ENCODE measurements at places on chromosomes 12 and 14.
A peak's percentile ranks its signal among the peaks of the same experiment; 100 is the strongest.

- no peak for DNase-seq
These were observed 26.9 kb upstream of the LGALS3 start for GRCh38 chr14:55102141-55102621.

GRCh38 chr14:94751321-94751720, 18.6 kb downstream of the GSC start:
- DNase-seq: no peak

DNA sequence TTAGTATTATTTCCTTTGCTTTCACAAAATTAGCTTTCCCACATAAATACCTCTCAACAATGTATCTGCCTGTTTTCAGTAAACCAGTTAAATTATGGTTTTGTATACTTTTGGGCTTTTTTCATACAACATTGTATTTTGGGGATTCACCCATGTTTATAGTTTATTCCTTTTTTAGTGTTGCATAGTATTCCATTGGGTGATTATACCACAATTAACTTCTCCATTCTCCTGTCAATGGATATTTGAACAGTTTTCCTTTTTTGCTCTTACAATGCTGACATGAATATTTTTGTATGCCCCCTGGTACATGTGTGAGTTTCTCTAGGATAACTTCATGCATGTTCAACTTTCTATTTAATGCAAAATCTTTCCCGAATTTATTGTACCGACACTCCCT, 12.6 kb upstream of the NDUFA12 start:
- no peak for DNase-seq

- DNase-seq: no peak
These were observed 43.9 kb downstream of the FRS2 start for GRCh38 chr12:69514111-69514510.

DNA sequence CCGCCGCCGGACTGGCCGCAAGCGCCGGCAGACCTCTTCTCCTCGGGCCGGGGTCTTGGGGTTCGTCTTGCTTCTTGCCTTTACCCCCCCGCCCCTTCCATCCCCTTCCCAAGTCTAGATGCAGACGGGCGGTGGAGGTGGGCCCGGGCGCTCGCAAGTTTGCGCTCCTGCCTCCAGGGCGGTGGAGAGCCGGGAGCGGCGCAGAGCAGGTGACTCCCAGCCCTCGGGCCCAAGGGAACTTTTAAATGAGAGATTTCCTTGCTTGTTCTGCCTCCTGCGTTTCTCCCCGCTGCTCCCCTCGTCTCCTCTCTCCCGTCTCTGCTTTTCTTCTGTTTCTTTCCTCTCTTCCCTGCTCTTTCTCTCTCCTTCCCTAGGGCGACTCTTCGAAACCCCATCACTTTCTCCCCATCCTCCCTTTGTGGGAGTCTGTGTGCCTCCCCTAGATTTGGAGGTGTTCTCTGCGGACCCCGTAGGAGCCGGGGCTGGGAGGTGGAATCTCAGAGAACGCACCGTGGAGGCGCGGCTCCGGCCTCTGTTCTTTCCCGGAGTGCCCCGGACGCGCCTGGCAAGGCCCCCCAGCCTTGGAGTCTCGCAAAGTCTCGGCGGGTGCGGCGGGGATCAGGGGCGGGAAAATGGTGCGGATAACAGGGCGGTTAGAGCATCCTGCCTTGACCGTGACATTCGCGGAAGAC, 114.7 kb upstream of the MYL2 start:
- DNase-seq: peak; percentile 74

DNA sequence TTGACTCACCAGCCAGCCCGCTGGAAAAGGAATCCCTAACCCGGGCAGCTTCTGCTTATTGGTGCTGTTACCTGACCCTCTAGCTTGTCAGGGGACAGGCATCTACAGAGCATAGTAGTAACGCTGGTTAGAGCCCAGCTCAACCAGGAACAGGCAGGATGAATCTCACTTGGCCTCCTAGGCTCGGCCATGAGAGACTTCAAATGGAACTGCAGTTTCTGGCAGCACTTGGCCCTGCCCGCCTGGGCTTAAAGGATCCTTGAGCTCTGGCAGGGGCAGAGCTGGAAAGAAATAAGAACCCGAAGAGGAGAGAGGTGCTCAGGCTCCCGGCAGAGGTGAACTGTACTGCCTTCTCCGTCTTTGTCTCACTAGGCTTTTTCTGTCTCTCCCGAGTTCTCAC, 2.3 kb upstream of the LHX5 start:
- peak; percentile 36 for DNase-seq

DNA sequence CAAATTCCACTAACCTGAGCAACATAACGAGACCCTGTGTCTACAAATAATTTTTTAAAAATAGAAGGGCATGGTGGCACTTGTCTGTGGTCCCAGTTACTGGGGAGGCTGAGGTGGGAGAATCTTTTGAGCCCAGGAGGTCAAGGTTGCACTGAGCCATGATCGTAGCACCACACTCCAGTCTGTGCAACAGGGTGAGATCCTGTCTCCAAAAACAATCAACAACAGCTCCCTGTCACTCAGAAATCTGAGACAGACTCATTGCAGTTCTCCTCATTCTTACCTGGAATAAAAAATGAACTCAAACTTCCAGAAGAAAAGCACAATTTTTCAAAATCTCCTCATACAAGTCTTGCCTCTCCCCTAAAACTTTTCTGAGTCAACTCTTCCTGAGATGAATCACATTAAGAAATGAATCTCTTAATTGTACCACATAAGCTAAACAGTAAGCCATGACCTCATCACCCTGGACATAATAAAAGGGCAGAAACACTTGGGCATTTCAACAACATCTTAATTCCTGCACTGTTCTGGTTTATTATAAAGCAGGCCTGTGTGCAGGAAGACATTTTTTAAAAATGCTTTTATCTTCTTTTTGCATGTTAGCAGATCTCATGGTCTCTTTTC, 214.3 kb upstream of the CDKN3 start:
- DNase-seq: no peak

DNA sequence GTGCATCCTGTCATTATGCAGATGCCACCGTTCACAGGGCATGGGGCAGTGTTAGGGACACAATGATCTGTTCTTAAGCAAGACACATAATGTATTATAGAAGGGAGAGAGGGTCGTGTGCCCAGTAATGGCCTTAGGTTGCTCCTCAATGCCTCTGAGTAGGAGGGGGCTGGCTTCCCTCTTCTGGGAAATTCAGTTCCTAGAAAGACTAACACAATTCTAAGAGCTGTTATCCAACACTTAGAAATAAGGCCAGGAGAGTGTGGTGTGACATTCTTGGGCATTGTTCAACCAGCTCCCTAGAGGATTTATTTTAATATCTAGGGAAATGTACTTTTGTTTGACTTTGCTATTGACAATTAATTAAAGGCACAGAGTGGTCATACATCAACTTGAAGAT, 118.5 kb downstream of the ADCK1 start:
- DNase-seq: no peak

- peak; percentile 26 for DNase-seq
These were observed 32.3 kb downstream of the EFCAB11 start for GRCh38 chr14:89922031-89922907.

DNA sequence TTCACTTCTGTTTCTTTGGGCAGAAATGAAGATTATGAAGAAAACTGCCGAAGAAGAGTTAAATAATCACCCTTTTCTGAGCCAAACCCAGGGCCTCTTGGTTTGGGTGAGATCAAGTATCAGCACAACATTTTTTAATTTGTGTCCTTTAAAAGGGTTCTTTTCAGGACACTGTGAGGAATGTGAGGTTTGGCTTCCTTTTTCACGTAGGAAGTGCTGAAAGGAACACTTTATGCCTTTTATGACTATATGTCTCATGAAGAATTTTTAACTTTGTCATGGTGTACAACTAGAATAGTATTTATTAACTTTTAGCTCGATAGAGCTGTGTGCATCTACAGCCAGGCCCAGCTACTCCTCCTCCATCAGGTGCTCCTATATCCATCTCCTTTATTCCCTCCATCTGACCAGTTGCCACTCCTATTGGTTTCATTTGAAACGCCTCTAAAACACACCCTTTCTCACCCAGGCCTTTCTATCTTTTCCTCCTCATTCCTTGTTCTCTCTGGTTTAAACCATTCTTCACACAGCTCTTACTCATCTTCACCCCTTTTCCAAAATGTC, 103.6 kb upstream of the LRIG3 start:
- no peak for DNase-seq

- no peak for DNase-seq
These were observed 152.9 kb upstream of the SEL1L start for GRCh38 chr14:81686512-81686911.

DNA sequence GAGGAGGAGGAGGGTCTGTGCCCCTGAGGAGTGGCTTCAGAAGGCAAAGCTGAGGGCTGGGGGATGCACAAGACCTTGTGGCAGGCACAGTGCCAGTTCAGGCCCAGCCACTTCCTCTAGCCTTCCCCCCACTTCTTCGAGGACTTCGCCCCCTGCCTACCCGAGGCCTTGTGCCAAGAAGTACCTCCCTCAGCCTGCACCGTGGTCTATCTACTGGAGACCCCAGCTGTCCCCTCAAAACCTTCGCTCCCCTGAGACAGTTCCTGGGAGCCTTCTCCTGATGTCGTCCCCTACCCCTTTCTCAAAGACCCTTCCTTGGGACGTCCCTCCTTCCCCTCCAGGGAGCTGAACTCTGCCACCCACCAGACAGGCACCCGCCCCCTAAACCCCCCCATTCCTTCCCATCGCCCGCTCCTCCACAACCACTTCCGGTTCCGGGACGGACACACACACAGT, 604 bp downstream of the ZNF384 start:
- no peak for DNase-seq

GRCh38 chr14:99790978-99791376, 2.2 kb upstream of the EML1 start:
- no peak for DNase-seq

DNA sequence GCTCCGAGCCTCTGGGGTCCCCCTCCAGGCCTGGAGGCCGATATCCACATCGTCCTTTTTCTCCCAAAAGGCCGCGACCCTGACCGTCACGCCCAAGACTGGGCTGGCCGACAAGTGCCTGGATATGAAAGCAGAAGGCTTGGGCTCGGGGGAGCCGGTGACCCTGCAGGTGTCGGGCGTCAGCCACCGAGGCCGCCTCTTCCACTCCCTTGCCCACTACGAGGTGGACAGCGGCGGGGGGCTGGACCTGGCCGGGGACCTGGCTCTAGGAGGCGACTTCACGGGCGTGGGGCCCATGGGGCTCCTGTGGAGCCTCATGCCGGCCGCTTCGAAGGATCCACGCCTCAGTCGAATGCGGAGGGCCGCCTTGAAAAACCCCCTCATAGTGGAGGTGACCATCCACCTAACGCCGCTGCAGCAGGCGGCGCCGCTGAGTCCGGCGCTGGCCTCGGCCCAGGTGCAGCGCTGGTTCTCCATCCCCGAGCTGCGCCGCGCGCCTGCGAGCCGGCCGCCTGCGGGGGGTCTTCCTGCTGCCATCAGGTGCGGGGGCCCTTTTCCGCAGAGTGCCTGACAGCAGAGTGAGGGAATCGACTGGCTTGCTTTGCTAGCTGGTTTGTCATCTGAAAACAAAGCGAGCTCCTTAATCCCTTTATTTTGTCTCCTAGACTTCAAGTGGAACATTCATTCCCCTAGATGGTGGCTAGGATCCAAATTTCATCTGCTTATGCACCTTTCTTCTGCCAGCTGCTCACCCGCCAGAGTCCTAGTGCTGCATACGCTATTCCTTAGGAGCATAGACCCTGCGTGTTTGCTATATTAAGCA, 10.6 kb upstream of the DNAL1 start:
- peak; percentile 80 for DNase-seq

GRCh38 chr12:109618082-109618481, 44.5 kb downstream of the MVK start:
- no peak for DNase-seq

- DNase-seq: no peak
These were observed 75.4 kb downstream of the PAPLN start for GRCh38 chr14:73312687-73313086.

DNA sequence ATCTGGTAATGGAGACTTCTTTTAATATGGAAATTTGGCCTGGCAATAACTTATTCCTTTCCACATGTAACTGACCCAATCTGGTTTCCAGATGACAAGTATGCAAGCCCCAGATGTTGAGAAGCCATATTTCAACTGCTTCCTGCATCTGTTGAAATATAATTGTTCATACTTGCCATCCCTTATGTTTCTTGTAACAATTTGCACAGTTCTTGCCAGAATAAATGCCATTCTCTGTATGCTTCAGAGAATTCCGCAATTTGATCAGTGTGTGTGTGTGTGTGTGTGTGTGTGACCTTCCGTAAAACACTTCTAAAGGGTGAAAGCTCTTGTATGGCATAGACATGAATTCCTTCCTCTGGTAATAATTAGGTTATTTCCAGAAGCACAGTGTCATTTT, 1.8 kb upstream of the CLEC2A start:
- no peak for DNase-seq

DNA sequence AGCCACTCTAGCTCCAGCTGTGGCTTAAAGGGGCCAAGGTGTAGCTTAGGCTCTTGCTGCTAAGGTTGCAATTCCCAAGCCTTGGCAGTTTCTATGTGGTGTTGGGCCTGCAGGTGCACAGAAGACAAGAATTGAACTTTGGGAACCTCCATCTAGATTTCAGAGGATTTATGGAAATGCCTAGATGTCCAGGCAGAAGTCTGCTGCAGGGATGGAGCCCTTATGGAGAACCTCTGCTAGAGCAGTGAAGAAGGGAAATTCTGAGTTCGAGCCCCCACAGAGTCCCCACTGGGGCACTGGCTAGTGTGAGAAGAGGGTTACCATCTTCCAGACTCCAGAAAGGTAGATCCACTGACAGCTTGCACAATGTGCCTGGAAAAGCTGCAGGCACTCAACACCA, 694.7 kb downstream of the SLC16A7 start:
- no peak for DNase-seq

- DNase-seq: no peak
These were observed 87.9 kb upstream of the AVPR1A start for GRCh38 chr12:63238892-63239291.

- DNase-seq: no peak
These were observed 499 bp downstream of the TOGARAM1 start for GRCh38 chr14:44962334-44963043.

DNA sequence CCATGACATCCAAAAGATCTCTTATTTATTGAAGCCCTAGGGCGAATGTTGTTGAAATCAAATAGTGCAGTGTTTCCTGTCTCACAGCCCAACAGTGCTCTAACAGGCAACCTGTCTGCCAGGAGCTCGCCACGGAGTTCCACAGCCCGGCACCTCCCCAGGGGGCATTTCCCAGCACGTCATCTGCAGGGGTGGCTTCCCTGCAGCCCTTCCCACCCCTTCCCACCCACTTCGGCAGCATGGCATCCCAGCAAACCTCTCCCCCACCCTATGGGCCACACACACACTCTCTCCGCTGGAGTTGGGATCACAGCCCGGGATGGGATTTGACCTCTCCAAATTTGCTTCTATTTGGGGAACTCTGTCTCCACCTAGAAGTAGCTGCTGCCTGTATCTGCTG, 62.7 kb upstream of the C14orf180 start:
- DNase-seq: no peak

- no peak for DNase-seq
These were observed 1.4 kb downstream of the ASIC1 start for GRCh38 chr12:50058743-50059312.

DNA sequence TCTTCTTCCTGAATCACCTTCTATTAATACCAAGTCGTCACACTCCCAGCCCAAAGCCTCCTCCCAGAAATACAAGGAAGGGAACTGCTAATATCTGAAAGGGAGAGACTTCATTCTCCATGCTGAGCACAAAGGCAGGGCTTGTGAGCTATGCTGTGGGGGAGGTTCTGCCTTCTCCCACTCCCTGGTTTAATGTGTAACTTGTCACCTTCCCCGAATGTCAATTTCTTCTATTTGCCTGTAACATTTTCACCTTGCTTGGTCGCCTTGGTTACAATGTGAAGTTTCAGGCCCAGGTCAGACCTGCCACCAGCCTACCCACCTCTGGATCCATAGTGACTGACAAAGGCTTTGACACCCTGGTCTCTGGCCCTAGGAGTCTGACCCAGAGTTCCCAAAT, 82.0 kb upstream of the ESRRB start:
- no peak for DNase-seq

GRCh38 chr12:106446419-106447092, 89.0 kb downstream of the POLR3B start:
- peak; percentile 39 for DNase-seq
